ENCODE measurements at places on chromosomes 6 and 20.

- no peak for DNase-seq
Observed at GRCh38 chr6:5231289-5231688, 29.5 kb downstream of the LYRM4 start.

DNA sequence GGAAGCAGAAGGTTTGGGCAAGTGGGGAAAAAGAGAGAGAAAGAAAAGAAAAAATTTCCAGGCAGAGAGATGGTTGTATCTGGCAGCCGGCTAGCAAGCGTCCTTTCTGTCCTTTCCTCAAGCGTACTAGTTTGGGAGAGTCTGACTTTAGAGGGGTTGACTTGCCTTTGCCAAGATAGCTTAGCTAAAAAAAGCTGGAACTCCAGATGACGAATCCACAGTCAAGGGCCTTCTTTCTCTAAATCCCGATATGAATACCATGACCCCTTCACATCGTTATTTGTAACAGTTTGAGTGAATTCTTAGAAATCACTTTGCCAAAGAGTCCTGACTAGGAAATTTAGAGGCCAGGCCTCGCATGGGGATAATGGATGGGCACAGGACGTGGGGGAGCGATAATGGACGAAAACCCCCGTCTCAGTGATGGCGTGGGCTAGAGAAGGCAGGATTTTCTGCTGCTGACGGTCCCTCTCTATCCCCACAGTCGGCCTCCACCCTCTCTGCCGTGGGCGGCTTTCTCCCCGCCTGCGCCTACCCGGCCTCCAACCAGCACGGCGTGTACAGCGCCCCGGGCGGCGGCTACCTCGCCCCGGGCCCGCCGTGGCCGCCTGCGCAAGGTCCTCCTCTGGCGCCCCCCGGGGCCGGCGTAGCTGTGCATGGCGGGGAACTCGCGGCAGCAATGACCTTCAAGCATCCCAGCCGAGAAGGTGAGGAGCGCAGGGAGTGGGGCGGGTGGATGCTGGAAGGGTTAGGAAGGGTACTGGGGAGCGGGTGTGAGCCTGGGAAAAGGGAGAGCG is 3.5 kb downstream of the PAX1 start:
- DNase-seq: no peak

DNA sequence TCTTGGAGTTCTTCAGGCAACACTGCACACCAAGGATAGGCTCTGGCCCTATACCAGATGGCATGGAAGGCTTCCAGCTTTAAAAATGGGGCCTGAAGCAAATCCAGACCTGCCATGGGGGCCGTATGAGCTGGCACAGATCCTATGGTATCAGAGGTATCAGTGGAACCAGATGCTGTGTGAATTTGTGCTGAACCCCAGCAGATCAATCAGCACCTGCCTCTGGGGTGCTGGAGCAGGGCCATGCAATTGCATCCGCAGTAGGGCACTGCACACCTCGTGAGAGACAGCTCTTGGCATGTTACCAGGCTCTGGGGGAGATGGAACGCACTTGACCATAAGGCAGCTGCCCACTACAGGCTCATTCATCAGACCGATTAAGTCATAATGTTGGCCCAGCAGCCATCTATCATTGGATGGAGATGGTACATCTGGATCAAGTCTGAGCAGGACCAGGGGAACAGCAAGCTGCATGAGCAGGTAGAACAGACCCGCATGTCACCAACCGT is 221.5 kb downstream of the MYLK4 start:
- no peak for DNase-seq

DNA sequence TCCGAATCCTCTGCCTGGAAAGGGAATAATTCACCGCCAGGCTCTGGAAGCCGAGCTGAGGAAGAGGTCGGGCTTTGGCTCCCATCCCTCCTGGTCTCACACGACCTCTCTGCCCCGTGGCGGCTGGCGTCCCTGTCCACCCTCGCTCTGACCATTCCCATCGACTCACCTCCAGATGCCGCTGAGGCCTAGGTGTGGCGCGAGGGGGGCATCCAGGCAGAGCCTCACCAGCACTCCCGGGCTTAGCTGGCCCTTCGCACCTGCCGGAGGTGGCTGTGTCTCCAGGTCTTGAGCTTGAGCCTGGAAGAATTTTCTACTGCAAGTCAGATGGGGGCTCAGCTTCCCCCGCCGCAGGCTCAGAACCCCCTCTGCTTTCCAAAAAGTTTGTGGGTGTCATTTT is 28.5 kb upstream of the SMOC2 start:
- DNase-seq: no peak

GRCh38 chr6:16802071-16802470 is 40.8 kb upstream of the ATXN1 start:
- no peak for DNase-seq

DNA sequence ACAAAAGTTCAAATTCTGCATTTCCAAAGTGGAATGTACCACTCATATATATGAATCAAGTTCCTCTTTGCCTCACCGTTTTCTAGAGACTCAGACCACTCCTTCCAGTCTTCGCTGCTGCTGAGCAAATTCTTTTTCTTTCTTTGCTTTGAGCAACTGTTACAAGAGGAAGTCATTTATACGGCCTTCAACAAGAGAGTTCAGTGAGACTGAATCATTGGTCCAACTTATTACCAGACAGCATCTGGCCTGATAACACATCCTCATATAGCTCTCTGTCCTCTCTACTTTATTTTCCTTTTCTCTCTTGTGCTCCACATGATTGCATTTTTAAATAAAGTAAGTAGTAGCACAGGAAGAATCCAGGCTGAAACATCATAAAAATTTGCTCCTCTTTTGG is 652.7 kb downstream of the PHF3 start:
- no peak for DNase-seq

DNA sequence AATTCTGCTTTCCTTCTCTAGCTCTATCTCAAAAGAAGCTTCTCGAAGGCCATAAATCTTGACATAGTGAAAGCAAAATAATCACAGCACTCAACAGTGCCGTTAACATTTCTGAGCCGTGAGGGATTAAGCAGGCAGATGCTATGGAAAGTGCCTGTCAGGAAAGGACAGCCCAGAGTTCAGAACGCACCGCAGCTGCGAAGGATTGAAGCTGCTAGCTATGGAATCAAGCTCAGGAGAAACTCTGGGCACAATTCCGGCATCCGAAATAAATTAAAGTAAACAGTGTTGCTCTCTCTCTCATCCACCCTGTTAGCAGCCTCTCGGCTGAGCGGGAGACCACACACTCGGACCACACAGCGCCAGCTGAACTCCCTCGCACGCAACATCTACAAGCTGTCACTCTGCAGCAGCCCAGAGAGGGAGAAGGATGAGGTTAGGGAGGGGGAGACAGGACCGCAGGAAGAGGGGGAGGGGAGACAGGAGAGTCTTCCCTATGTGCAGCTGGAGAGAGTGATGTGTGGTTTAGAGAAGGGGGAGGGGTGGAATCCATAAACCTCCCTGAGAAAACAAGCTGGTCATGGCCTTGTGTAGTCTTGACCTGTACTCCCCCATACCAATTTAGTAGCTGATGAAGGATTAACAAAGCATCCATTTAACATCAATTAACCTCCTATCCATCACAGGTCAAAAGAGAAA is 9.0 kb downstream of the EXOC2 start:
- DNase-seq: no peak

DNA sequence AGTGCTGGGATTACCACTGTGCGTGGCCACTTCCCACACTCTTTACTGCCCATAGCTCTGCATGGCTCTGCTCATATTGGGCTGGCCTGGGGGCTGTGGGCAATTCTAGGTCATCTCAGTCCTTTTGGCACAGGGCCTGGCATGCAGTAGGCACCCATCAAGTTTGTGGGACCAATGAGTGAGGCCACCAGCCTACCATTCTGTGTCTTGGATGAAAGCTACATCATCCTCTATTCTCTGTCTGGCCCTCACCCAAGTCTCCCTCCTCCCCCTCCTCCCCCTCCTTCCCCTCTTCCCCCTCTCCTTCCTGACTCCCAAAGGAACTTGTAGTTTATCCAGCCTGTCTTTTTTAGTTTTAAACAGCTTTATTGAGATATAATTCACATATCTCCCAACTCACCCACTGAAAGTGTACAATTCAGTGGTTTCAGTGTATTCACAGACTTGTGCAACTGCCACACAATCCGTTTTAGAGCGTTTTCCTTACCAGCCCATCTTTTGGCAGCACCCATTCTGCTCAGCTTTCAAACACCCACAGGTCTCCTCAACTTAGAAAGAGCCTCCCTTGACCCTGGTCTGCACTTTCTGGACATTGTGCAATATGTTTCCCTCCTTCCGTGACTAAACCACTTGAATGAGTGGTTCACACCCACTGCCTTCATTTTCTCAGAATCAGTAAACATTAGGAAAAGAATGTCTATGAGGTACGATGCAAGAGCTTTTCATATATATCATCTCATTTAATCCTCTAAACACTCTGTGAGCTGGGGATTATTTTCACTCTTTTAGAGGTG is 21.5 kb upstream of the MRPS18A start:
- DNase-seq: no peak

DNA sequence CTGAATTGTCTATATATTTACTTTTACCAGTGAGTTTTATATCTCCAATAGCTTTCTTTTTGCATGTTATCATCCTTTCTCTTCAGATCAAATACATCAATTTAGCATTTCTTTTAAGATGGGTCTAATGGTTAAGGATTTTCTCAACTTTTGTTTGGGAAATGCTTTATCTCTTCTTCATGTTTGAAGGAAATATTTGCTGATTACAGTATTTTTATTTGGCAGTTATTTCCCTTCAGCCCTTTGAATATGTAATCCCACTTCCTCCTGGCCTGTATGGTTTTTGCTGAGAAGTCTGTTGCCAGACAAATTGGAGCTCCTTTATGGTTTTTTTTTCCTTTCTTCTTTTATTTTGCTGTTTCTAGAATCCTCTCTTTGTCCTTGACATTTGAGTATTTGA is 6.7 kb upstream of the CST9L start:
- DNase-seq: no peak

DNA sequence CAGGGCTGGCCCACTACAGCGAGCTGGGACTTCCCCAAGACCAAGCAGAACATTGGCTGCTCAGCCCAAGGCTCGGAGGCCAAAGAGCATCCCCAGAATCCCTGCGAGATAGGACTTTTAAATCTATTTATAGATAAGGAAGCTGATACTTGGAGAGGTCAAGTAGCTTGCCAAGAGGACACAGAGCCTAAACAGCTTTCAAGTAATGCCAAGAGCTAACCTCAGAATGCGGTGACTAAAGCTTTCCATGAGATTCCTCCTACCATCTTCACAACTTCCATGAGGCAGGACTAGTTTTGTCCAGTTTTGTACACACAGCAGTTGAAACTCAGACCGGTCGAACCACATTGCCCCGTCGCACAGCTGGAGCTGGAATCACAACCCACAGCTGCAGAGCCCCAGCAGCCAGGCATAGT is 168.1 kb upstream of the TOP1 start:
- DNase-seq: no peak

DNA sequence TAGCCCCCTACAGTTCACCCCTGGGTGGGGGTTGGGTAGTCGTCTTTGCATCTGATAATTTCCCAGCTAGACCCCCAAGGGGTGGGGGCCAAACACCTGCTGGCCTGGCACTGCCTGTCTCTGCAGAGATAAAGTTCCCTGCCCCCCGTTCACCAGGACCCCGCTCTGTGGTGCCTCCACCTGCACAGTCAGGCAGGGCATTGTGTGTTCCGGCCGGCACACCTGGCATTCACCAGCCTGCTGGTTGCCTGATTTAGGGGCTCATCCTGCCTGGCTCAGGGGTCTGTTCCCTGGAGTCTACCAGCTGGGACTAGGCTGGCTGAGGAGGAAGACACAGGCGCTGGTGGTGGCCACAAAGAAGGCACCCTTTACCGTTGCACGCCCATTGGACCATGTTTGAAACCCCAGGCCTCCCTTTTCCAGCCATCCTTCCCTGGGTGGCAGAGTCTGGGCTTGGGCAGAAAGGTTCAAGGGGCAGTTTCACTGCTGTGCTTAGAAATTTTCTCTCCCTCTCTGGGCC is 30.8 kb upstream of the SCRT2 start:
- no peak for DNase-seq

GRCh38 chr20:50372770-50373088 is 137.5 kb upstream of the PTPN1 start:
- no peak for DNase-seq

- DNase-seq: no peak
Observed at GRCh38 chr20:48604426-48604825, 223.4 kb downstream of the PREX1 start.

DNA sequence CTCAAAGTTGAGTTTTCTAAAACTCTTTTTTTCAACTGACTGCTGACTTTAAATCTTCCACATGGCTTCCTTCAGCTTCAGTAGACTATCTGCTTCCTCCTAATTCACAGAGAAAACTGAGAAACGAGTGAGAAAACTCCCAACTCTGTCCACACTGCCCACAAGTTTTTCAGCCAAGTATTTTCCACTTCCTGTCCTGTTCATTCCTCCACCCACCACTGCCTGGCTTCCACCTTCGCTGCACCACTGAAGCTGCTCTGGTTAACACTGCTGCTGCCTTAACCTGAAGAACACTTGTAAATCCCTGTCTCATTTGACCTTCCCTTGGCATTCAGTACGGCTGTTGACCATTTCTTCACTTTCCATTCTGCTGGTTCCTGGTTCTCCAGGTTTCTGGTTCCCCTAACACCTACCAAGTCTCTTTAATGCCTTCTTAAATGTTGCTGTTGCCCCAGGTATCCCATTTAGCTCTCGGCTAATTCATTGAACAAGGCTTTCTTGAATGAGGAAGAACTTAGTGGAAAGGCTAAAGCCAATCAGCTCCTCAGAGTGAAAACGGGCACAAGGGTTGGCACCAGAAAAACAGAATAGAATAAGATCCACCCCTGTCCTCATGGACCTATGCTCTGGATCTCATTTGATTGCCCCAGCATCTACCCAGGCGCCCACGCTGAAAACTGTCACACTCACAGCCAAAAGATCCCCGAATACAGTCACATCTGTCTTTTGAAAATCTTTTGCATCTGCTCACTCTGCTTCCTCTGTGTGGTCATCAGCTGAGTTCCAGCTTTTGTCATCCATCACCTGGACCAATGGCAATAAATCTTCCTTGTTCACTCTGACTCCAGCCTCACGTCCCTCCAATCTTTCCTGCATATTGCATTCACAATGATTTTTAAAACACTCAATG is 104.4 kb upstream of the TAB2 start:
- DNase-seq: no peak

- no peak for DNase-seq
Observed at GRCh38 chr6:99590728-99591672, 15.6 kb upstream of the PRDM13 start.

GRCh38 chr6:45072673-45073072 is 255.5 kb upstream of the RUNX2 start:
- no peak for DNase-seq

DNA sequence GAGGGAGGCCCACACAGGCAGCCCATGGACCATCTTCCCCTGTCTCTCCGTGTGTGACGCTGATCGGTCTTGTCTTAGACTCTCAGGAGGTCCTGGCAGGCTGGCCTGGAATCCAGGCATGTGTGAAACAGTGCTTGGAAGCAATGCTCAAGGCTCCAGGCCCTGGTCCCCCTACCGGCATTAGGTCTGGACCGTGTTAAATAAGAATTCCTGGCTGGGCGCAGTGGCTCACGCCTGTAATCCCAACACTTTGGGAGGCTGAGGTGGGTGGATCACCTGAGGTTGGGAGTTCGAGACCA is 13.0 kb downstream of the IP6K3 start:
- DNase-seq: no peak

DNA sequence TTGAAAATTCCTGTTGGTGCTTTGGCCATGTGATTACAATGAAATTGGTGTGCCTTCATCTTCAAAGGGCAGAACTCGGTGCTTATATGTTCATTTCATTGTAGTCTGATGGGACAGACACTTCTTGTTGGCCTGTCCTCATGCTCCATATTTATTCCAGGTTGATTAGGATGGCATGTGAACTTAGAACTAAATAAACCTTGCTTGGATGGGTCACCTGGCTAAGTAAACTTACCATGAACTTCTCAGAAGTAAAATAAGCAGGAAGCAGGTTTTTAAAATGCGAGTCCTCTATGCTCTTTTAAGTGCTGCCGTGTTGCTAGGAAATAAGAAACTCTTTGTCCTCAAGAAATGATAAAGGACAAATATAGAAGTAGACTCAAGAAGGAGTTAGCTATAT is 26.7 kb downstream of the ZDHHC14 start:
- DNase-seq: no peak

Measured in GM18507 (cell line).